GM13977 (cell line): ENCODE measurements at places on chromosomes 2 and 18.

DNA sequence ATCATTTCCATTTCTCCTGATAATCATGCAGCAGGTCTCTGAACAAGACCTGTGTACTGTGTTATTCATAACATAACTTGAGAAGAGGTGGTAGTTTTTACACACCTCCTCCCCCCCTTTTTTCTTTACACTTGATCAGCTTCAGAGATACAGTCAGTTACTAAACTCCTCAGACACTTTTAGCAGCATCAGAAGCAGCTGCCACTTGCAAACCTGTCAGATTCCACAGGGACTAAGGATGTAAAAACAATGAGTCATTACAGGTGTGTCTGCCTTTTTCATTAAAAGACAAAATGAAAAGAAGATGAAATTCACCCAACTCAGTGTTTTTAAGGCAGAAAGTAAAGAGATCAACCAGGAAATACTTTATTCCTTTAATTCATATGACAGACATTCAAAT is 254.0 kb downstream of the NRXN1 start:
- DNase-seq, result no peak

DNA sequence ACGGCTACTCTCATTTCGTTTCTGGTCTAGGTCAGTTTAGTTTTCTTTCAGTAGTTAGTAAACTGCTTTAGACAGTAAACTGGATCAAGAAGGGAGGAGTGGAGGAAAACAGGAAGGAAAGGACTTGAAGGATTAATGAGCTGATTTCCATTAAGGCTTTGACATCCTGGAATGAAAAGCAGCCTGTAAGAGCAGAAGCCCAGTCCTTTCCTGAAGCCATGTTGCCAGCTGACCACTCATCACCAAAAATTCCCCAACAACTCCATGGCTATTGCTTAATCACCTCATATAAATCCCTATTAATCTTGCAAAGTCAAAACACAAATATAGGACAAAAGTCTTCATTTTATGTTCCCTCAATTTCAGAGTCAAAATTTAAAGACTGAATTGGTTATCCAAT is 113.7 kb upstream of the ZFP36L2 start:
- no peak for DNase-seq

DNA sequence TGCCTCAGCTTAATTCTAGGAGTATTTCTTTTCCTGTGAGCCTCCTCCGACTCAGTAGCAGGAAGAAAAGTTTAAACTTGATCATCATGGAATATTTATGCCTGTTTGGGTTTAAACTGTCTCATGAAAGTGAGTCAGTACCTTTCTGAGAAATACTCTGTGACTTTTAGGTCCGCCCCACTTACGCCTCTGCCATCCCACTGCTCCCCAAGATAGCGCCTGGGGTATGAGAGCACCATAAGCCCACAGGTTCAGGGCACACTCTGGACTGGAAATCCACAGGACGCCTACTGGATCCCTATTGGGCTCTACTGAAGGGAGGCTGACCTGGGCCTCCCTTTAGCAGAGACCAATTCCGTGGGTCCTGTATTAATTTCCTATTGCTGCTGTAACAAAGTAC is 175.8 kb upstream of the CDH20 start:
- DNase-seq, result no peak

- DNase-seq, result no peak
These were observed 4.2 kb upstream of the ZBTB7C start for GRCh38 chr18:48413342-48413741.

GRCh38 chr2:86621280-86621943 is 2.3 kb downstream of the RNF103 start:
- DNase-seq, result no peak

DNA sequence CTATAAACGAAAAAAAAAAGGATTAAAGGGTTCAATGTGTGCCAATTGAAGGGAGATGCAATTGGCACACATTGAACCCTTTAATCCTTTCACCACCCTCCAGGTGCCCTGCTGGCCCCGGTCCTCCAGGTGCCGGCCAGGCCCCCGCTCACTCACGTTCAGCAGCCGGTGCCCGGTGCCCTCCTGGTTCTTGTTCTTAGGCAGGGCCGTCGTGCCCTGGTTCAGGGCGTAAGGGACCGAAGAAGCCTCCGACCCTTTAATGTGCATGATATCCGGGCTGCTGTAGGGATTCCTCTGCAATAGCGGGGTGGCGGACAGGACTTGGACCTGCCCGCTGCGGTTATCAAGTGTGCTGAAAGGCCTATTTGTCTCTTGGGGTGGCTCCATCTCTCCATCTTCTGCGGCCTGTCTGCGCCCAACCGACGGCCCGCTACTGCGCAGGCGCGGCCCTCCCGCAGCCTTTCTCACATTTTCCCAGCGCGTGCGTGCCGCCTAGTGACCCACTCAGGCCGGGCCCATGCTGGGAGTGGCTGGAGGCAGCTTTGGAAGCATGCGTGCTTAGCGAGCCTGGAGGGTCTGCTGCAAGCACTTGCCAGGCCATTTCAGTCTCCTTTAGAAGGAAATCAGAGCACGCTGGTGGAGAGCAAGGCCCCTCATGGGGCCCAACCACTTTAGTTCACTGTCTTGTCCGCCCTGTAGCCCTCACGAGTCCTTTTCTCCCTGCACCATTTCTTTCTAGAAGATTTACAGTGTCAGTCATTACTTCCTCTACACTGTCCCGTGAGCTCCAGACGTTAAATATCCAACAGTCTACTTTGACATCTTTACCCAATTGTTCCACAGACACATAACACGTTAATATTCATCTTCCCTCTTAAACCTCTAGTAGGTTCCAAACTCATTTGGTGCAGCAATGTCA is 24.3 kb downstream of the TMEM237 start:
- no peak for DNase-seq

DNA sequence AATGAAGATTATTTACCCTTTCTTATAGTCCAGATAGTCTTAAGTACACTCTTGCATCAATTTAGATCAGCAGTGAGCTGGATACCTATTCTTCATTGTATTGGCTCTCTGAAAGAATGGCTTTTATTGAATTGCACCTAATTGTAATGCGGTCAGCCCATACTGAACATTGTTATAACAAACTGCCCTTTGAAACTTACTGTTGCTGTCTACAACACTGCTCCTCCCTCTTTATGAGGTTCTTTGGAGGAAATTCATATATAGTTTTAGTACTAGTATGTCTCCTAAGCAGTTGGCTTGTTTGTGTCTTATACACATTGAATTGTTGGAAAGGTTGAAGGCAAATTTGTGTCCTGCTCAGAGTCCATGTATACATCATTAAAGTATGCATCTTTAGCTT is 66.5 kb upstream of the UGP2 start:
- no peak for DNase-seq

- no peak for DNase-seq
These were observed 20.9 kb downstream of the ARHGAP28 start for GRCh38 chr18:6750411-6750810.

GRCh38 chr2:4416431-4416830 is 713.1 kb downstream of the DCDC2C start:
- DNase-seq, result no peak

DNA sequence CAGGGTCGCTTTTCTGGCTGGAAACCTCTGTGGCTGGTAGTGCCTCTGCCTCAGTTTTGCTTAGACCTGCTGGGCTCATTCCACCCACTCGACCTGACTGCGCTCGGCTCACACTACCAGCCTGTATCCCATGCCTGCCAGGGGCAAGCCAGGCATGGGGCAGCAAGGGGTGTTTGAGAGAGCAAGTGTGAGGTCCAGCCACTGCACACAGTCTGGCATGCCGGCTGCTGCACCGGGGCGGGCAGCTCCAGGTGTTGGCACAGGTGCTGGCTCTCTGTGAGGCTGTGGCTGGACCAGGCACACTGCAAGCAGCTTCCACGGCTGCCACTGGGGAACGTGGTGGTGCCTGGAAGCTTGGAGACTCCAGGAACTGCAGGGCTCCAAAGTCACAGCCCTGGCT is 90.9 kb downstream of the ATAD2B start:
- DNase-seq, result no peak

DNA sequence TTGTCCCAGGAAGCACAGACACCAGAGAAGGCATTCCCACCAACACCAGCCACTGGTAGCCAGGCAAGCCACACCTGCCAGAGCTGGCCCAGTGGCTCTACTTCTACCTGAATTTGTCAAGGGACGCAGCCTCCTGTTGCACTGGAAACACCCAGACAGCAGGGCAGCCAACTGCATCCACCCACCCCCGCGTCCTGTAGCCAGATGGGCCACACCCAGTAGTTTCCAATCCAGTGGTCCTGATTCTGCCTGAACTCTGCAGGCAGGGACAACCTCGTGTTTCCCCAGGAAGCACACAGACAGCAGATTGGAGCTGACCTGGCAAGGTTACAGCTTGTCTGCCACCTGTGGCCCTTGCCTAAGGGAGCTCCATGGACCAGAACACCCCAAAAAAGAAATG is 18.2 kb downstream of the PFN4 start:
- DNase-seq, result no peak

DNA sequence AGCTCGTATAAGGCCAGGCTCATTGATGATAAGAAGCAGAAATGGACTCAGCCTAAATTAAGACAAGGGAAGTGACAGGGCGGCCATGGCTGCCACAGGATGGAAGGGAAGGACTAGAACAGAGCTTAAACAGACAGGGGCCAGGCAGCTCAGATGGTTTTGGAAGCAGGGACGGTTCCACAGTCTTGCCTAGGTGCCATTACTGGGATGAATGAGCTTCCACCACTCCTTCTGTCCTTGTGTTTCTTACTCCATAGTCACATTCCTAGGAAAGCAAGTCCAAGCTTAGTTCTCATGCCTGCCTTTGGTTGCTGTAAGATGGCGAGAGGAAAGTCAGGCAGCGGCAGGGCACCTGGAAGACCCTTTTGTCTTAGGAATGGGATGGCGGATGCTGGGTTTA is 11.9 kb downstream of the GNLY start:
- DNase-seq, result no peak

GRCh38 chr2:197266477-197266876 is 44.1 kb downstream of the ANKRD44 start:
- DNase-seq, result no peak

- peak; percentile 54 for DNase-seq
These were observed 137.9 kb downstream of the MGAT5 start for GRCh38 chr2:134391751-134392160.

DNA sequence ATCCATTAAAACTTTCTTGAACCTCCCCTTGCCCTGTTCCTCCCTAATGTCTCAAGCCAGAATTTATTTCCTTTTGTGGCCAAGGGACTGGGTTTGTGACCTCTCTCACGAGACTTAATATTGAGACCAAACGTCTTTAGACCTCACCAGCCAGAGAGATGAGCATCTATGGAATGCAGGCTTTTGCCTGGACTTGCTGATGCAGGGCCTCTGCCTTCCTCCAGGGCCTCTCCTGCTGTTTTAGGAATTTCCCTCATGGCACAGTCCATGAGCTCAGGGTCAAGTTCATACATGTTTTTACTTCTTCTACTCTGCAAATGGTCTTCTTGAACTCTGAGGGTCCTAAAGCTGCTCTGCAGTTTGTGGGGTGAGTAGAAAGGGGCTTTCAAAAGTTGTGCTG is 22.3 kb downstream of the IL1B start:
- no peak for DNase-seq

DNA sequence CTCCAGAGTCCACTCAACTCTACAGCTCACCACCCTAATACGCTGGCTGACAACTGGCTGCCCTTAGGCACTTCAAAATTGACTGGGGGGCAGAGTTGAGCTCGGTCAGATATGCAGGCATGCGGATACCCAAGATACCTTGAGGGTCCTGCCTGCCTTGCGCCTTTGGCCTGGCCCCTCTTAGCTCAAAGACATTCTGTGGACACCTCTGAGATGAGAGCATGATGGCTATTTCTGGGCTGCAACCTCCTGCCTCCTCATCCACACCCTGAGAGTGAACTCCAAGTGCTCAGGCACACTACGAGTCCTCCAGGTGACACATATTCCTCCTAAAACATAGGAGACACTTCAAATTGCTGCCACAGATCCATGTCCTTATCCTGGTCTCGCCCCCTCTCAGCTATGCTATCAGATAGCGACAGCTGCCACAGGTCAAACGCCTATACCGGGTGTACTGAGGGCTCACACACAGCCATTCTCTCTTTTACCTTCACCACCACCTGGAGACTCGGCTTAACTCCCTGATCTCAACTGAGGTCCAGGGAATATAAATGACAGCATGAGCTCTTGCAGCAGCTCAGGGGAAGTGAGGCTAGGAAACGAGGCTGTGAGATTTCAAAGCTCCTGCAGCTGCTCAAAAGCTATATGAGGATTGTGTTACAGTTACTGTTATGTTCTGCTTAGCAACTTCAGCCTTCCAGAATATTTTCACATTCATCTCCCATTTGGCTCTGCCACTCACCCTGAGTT is 60.5 kb upstream of the TEX51 start:
- no peak for DNase-seq
